ENCODE measurements at places on chromosomes 16 and 17.
A peak's percentile ranks its signal among the peaks of the same experiment; 100 is the strongest.

DNA sequence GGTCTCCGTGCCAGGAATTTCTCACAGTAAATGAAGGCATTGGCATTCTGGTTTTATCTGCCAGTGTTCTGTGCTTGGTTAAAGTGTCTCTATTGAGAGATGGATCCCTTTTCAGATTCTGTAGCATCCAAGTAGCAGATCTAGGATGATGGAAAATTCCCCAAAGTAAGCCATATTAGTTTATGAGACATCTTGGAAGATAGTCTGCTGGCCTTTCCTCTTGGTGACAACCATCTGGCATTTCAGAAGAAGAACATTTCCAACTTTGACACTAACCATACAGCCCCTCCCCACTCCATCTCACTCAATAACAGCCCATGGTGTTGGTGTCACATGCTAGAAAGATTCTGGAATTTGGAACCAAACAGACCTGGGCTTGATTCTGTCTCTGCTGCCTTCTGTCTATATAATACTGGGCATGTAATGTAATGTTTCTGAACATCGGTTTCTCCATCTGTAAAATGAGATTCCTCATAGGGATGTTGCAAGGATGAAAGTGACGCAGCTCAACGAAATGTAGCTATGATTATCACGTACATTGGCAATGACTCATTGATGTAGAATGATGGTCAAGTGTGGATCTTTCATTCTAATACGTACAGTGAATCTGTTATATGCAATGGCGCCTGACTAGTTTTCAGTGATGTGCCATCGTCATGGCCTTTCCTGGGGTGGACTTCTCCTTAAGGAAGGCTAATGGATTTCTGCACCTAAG lies 32.6 kb upstream of the PIRT start:
- DNase-seq: no peak

DNA sequence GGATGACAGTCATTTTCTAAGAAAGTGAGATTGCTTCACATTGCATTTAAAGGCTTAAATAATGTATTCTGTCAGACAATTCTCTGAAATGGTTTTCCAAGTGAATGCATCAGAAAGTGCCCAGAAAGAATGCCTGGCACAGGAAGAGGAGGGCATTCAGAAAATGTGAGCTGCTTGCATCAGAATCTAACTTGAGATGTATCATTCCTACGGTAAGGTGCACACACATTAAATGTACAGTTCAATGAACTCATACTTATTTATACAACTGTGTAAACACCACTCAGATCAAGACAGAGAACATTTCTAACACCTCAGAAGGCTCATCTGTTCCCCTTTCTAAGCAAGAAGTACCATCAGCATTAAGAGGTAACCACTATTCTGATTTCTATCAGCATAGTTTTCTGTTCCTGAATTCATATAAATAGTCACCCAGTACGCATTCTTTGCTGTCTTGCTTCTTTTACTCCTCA lies 638.0 kb downstream of the MAF start:
- DNase-seq: no peak

GRCh38 chr16:74485916-74486315 lies 64.6 kb upstream of the CLEC18B start:
- DNase-seq: no peak

- no peak for DNase-seq
Observed at GRCh38 chr17:17819561-17819995, 17.2 kb downstream of the SREBF1 start.

GRCh38 chr17:6134721-6135120 lies 64.5 kb downstream of the WSCD1 start:
- DNase-seq: no peak

DNA sequence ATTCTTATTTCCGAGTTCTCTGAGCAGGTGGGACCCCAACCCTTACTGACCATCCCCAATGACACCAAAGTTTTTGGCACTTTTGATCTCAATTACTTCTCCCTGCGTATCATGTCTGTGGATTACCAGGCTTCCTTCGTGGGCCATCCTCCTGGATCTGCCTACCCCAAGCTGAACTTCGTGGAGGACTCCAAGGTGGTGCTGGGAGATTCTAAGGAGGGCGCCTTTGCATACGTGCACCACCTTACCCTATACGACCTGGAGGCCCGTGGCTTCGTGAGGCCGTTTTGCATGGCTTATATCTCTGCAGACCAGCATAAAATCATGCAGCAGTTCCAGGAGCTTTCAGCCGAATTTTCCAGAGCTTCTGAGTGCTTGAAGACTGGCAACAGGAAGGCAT lies 868 bp downstream of the SMCR8 start:
- DNase-seq: no peak

DNA sequence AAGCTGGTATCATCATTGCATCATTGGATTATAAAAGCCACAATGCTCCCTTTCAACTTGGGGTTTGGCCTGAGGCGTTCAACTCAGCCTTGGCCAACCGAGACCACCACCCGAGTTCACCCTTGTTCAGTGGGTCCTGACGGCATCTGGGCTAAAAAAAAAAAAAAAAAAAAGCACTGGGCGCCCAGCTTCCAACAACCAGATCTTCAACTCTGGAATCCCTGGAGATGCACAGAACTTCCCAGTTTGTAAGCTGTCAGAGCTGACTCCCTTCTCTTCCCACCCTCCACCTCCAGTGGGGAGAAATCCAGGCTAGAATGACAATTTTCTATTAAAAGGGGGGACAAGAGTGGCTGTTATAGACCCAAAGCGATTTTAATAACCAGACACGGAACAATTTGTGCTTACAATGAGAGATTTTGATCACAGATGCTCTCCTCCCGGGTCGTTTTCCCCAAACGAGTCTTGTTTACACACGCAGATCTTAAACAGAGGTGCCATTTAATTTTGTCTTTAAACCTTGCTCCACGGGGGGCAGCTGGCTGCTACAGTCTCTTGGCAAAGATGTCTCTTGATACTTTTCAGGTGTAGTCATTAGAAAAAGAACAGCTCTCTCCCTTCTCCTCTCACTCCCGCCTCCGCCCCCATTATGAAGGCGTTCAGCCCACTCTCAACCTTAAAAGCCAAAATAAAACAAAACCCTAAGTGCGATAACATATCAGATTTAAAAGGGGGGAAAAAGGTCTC lies 26.9 kb downstream of the GPRC5B start:
- DNase-seq: no peak

GRCh38 chr17:2042933-2043332 lies 1.1 kb downstream of the OVCA2 start:
- DNase-seq: no peak

GRCh38 chr17:63547083-63547523 lies 3.2 kb upstream of the DCAF7 start:
- DNase-seq: no peak

DNA sequence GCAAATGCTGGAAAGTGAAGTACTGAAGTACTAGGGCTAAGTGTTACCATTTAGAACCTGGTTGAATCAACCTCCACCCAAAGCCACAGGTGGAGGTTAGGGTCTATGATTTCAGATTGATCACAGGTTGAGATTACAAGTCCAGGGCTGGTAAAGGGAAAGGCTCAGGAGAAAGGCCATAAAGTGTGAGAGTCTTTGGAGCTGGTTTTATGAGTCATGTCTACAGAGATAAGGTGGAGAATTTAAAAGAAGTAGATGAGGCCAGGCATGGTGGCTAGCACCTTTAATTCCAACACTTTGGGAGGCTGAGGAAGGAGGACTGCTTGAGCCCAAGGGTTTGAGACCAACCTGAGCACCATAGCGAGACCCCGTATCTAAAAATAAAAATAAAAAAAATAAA lies 221.7 kb upstream of the CDH11 start:
- no peak for DNase-seq

GRCh38 chr16:64408699-64409098 lies 713.2 kb downstream of the CDH11 start:
- no peak for DNase-seq

- DNase-seq: no peak
Observed at GRCh38 chr17:28506763-28507487, 777 bp downstream of the FOXN1 start.

GRCh38 chr17:28812091-28812747 lies 30.4 kb downstream of the FAM222B start:
- DNase-seq: peak; percentile 91

DNA sequence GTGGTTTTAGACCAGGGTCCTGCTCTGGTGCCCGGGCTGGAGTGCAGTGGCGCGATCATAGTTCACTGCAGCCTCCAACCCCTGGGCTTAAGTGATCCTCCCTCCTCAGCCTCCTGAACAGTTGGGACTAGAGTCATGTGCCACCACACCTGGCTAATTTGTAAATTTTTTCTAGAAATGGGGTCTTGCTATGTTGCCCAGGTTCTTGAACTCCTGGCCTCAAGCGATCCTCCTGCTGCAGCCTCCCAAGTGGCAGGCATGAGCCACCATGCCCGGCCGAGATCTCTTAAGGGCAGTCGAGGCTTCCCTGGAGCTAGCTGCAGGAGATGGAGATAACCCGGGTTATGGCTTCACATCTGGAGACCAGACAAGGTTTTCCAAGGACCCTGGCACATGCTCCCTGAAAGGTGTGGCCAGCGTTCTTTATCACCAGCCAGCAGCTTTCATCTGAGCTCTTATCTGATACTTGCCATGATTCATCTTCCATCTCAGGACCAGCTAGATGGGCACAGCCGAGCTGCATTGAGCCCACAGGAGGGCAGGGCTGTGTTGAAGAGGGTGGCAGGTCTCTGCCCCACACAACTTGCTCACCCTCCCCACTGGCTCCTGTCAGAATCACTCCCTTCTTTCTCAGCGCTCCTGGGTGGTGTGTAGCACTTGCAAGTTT lies 28.6 kb downstream of the SCNN1B start:
- no peak for DNase-seq

- DNase-seq: no peak
Observed at GRCh38 chr16:56915336-56916119, 16.4 kb upstream of the HERPUD1 start.

DNA sequence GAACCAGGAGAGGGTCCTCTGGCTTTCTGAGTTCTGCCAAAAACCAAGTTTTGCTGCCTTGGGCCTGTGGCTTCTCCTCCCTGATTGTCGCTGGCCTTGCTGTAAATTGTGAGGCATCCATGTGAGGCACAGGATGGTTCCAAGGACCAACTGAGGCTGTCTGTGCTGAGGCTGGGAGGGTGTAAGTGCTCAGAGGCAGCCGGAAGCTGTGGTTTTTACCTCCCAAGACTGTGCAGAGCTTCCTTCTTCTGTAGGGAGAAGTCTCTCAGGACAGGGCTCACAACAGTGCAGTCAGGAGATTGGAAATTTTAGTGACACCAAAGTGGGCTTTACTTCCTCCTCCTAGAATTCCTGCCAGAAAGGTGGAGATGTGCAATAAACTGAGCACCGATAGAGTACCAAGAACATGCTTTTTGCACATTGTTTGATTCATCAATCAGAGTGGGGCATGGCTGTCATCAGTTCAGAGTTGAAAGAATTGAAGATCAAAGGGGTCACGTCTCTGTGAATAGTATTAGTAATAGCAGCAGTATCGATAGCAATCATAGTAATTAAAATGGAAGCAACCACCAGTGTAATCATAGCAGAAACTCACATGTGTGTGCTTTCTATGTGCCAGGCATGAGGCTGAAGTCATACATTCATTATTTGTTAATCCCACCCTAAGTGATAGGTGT lies 467.1 kb downstream of the WWOX start:
- DNase-seq: no peak

DNA sequence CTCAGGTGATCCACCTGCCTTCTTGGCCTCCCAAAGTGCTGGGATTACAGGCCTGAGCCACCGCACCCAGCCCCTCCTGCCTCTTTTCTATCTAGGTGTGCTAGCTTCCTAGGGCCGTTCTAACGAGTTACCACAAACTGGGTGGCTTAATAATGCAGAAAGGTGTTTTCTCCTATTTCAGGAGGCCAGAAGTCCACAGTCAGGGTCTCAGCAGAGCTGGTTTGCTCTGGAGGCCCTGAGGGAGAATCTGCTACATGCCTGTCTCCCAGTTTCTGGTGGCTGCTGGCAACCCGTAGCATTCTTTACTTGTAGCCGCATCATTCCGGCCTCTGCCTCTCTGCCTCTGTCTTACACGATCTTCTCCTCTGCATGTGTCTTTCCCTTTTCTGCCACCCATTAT lies 89.2 kb downstream of the NTN1 start:
- DNase-seq: no peak

- no peak for DNase-seq
Observed at GRCh38 chr16:28326881-28327610, 34.7 kb downstream of the SBK1 start.

GRCh38 chr17:79702034-79702433 lies 28.7 kb upstream of the ENPP7 start:
- no peak for DNase-seq

- no peak for DNase-seq
Observed at GRCh38 chr17:65050438-65050837, 6.1 kb downstream of the GNA13 start.

GRCh38 chr16:23504453-23505179 lies 5.7 kb downstream of the GGA2 start:
- peak; percentile 55 for DNase-seq

DNA sequence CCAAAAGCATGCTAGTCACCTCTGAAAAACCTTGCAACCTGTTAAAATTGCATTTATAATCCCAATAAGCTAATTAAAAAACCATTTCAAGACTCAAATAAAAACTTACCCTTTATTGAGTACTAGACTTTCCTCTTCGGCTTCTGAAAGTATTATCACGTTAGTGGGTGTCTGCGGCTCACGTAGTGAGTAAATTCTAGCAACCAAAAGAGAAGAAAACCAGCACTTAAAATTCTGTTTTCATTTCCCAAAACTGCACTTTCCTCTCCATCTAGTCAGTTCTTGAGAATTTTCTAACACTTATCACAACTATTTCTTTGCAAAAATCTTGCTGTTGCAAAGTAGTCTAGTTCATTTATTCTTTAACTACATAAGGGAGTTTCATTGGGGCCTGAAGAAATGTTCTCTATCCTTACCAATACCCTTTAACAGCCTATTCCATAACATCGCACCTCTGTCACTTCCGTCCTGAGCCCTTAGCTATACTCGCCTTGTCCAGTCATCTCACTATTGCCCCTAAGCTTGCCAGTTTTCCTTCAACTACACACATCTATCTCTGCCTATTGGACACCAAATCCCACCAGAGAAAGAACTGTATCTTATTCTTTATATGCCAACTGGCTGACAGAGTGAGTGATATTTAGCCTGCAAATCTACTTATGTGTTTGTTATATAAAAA lies 8.7 kb downstream of the NUP88 start:
- no peak for DNase-seq

GRCh38 chr17:4945176-4945943 lies 3.0 kb downstream of the PFN1 start:
- no peak for DNase-seq

- DNase-seq: no peak
Observed at GRCh38 chr17:66373944-66374817, 71.8 kb downstream of the PRKCA start.
